ENCODE measurements at places on chromosomes 4 and X.

DNA sequence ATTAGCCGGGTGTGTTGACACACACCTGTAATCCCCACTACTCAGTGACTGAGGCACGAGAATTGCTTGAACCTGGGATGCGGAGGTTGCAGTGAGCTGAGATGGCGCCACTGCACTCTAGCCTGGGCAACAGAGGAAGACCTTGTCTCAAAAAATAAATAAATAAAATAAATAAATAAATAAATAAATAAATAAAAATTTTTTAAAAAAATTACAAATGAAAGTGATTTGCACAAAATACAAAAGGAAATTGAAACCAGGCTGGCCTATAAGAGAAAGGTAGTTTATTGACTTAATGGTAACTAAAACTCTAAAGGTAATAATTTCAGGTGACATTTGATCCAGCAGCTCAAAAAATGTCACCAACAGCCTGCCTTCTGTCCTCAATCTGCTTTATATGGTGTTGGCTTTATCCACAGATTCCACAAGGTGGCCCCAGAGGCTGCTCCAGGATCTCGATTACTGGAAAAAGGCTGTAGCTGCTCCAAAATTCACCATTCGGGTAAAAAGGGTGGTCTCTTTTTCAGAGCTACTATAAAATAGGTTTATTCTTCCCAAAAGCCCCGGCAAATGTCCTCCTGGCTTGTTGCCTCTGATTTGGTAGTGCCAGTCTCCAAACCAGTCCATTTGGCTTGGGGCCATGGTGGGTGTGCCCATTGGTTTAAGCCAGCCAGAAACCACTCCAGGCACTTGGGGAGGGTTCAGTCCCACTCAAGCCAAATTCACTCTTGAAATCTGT lies 61.4 kb upstream of the TRIM2 start:
- peak; percentile 71 for DNase-seq

DNA sequence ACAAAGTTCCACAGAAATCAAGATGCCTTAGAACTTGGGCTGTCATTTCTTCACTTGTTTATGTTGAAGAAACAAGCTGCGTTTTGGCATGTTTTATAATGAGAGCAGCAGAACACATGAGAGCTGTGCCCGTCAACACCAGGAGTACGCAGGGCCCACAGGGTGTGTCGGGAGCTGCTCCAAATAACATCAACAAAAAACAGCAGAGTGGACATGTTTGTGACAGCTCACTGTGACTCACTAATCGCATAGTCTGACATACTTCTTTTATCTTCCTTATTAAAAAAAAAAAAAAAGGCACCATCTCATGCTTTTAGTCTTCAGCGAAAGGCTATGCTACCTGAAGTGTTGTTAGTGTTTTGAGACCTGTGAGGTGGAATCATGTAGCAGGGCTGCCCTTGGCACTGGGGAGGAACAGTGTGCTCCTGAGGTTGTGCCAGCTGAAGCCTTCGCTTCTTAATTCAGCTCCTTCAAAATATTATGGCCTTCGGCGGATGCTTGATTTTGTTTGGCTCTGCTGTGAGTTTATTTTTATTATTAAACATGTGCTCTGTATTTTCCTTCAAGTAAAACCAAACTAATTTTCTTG lies 32.8 kb downstream of the FHDC1 start:
- DNase-seq = no peak

GRCh38 chrX:103414561-103414960 lies 38.2 kb downstream of the BEX3 start:
- no peak for DNase-seq

DNA sequence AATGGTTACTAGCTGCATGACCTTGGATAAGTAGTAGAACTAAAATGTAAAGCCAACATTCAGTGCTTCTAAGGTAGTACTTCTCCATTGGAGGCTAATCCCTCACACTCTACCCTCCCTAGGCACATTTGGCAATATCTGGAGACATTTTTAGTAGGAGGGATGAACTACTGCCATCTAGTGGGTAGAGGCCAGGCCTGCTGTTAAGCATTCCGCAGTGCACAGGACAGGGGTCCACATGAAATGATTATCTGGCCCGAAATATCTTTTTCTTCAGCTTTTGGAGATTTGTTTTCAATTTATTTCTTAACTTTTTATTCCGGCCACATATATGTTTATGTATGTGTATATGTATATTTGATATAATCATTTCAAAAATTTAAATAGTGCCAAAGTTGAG lies 36.0 kb upstream of the SPANXC start:
- DNase-seq = no peak

DNA sequence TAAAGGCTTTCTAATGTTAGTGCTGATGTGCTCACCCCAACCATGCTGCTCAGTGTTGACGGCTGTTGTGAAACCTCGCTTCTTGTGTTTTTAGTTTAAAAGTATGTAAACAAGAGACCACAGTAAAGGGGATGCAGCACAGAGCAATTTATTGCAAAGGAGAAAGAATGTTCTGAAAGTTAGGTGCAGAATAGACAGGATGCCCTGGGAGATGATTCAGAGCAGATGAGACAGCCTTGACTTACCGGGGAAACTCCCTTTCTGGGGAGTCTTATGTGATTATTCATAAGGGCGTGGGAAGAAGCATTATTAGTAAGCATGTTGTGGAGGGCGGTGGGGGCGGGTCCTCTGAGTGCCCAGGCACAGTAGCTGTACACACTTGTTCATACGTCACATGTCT lies 47.7 kb downstream of the EVC start:
- no peak for DNase-seq

- DNase-seq = peak; percentile 86
These were observed at the start of the genes HMGN5 and SH3BGRL for GRCh38 chrX:81201671-81202455. TSS of gene HMGN5 (minus strand) at chrX:81201913. CDS start at chrX:81121549, 80,364 bp downstream. TSS of gene SH3BGRL (plus strand) at chrX:81202102. CDS start at chrX:81202201, 99 bp downstream.

DNA sequence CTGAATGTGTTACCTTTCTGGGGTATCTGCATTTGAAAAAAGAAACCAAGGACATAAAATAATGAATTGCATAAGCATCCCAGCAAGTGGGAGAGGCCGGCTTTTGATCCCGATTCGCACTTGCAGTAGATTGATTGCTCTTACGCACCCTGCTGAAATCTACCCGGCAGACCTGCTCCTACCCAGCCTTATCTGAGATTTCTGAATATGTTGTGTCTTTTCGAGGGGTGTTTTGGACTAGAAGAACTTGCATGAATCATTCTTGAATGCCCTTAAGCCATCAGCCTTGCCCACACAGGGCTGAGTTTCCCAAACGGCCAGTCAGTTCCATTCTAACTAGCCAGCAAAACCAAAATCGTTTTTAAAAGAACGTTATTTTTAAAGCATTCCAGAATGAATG lies 174.4 kb upstream of the BCOR start:
- no peak for DNase-seq

DNA sequence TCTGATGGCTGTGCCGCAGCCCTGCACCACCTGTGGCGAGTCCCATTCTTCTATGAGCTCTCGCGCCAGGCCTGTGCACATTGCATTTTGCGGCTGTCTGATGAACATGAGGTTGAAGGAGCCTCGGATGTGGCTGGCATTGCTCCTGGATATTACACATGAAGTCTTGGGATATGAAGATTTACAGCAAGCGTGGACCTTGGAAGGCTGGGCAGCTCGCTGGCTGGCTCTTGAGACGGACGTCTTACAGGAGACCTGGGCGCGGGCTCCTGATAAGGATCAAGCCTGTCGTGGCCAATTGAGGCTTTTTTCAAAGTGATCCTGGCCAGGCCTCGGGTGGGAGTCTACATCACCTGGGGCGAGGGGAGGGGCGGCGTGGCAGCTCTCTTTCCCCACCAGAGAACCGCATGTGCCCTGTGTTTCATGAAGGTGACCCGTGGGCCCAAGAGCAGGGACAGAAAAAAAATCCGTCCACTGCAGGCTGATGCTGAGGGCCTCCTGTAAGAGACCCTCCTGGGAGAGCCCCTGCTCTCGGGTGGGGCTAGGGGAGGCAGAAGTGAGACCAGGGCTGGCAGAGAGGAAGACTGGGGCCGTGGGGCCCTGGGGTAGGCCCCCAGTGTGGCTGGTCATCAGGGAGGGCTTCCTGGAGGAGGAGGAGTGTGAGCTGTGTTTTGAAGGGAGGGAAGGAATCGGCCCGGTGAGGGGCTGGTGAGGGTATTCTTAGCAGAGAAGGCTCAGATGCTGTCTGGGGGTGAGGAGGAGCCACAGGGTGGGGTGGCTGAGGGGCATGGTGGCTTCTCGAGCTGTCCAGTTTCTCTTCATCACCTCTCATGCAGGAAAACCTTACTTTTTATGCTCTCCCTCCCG lies 23.6 kb downstream of the CPZ start:
- DNase-seq = peak; percentile 30

- no peak for DNase-seq
These were observed 108.3 kb downstream of the AFAP1 start for GRCh38 chr4:7831330-7831729.

DNA sequence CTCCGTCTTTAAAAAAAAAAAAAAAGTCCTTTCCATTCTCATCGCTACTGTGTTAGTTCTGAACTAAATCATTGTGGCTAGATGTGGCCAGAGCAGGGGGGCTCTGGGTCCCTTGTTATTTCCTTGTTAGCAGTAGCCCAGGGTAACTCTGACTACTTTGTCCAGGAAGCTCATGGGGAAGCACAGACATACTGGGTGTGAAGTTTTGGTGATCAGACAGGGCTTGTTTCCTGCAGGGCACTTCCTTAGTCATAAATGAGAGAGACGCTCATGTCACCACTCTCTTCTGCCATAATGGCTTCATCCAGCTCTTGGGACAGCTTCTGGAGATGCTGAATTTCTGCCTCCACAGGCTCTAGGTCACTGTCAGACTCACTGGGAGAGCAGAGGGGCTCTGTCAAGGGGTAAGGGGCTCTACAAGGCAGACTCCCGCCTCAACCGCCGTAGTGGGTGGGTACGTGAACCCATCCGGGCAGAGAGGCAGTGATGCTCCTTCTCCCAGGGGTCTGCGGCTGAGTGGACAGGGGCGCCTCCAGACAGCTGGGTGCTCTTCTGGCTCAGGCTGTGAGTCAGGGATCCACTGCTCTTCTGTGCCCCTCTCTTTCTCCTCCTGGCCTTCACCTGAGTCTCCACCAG lies 12.9 kb downstream of the STIM2 start:
- DNase-seq = no peak

- no peak for DNase-seq
These were observed 11.1 kb downstream of the CNGA2 start for GRCh38 chrX:151745651-151746050.

DNA sequence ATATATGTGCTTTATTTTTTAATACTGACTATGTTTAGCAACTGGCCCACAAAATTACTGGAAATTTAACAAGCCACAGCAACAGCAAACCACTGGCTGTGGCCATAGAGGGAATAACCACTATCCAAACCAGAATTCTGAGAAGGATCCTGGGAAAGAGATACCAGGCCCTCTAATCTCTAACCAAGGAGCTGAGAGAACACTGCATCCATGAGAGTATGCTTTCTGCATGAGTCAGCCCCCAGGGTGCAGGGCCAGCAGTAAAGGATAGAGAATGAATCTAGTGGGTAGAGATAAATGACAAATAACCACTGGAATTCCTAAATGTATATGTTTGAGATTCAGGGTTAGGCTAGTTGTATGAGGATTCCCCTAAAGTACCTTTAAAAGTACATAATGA lies 221.8 kb downstream of the KIT start:
- no peak for DNase-seq

GRCh38 chr4:14532436-14532835 lies 469.8 kb upstream of the CPEB2 start:
- DNase-seq = no peak

DNA sequence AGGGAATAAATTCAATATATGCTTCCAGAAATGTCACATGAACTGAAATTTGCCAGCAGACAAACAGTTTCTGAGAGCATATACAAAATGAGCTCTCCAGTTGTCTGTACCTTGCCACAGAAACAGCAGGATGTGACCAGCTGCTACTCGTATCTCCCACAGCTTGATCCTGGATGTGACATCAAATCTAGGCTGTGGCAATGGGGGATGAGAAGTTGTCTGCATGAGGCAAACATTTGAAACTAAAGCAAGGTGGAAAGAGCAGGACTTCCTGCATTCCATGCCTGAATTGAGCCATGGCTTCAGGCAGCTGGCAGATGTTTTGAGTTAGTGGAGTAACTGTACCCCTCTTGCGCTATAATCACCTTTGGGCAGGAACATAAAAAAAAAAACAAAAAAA lies 1724.0 kb downstream of the RPA4 start:
- DNase-seq = no peak

DNA sequence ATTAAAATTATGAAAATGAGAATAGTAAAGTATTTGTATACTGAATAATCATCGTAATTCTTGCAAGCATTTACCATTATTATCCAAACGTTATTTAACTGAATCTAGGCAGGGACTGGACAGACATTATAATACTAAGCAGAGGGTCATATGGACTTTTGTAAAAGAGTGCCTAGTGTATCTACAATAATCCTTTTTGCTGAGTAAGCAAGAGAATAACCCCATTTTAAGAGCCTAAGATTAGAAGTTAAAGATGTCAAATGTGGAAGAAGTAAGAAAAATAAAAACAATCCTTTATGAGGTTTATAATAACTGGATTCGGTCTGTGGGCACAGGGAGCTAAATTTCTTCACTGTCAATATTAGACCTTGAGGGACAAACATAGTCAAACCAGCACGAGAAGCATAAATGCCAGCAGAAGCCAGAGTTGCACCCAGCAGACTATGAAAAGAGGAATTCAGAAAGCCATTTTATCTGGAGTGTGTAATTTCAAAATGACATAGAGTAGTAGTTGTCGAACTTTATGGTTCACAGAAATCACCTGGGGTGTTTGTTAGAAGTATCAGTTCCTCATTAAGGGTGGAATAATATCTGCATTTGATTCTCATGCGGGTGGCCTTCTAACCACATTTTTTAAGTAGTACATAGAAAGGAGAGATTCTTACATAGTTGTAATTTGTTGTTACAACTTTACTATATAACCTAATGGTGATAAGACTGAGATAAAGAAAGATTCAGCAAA lies 39.7 kb upstream of the DCLK2 start:
- no peak for DNase-seq

GRCh38 chr4:103948244-103949018 lies 228.6 kb upstream of the TACR3 start:
- DNase-seq = no peak

DNA sequence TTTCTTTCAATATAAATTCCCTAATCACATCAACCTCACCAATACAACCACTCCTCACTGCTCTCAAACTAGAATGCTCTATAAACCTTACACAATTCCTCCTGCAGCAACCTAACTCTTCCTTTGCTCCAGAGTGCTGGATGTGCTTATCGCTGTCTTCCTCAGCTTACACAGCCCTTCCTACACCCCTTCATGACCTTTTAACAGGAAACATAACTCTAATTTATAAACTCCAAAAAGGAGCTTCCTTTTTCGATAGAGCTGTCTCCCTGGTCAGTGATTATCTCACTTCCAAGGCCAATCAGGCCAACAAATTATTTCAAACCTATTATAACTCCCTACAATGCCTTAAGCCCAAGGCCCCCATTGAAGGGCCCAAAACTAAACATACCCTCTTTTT lies 78.8 kb downstream of the COQ2 start:
- DNase-seq = no peak
